Non-pigmented ciliary epithelial cell (primary cell): ENCODE measurements at places on chromosomes 11 and 22.

- DNase-seq, result no peak
Observed at GRCh38 chr11:2794968-2795322, 90.6 kb downstream of the CDKN1C start.

GRCh38 chr22:44546686-44547310 lies 48.8 kb upstream of the RTL6 start:
- DNase-seq, result no peak

DNA sequence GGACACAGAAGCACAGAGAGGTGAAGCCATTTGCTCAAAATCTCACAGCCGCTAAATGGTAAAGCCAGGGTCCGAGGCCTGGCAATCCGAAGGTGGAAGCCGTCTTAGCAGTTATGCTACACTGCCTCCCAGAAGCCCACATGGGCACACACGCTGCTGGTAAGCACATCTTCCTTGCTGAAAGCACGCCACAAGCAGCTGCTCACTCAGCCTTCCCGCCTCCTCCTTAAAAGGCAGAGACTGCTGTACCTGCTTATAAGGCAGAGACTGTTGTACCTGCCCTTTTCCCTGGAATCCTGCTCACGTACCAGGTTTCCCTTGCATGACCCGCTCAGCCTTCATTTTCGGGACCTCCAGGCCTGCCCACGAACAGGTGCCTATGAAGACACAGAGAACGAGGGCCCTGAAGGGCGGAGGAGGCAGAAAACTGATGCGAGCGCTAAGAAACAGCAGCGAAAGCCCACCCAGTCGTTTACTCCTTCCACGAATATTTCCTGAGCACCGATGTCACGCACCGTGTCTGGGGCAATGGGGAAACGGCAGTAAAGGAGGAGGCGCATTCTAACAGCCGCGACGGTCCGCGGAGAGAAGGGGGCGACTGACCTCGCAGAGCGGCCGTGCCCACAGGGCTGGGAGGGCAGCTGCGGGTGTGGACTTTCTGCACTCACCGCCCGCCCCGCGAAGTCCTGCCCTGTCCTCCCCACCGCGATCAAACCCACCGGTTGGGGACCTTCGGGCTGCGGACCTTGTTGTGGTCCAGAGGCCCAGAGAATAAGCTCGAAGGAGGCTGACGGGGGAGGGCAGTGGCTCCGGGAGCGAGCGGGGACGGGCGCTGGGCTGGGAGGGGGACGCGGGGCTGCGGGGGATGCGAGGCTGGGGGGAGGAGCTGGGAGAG lies 13.0 kb downstream of the SPATA19 start:
- DNase-seq, result no peak

DNA sequence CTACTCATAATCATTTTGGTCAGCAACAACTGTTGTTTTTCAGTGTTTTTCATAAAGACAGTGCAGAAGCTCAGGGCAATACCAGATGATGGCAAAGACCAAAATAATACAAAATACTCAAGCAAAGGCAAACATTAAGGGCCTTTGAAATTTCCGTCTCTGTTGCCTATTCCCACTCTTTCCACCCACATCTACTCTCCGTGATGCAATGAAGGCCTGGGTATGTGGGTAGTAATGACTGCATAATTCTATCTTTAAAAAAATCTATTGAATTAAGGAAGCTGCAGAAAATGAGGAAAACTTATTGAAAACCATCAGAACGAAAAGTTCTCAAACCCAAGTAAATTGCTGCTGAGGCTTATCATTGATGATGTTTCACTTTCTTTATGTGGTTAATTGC lies 203.3 kb downstream of the MAML2 start:
- no peak for DNase-seq

DNA sequence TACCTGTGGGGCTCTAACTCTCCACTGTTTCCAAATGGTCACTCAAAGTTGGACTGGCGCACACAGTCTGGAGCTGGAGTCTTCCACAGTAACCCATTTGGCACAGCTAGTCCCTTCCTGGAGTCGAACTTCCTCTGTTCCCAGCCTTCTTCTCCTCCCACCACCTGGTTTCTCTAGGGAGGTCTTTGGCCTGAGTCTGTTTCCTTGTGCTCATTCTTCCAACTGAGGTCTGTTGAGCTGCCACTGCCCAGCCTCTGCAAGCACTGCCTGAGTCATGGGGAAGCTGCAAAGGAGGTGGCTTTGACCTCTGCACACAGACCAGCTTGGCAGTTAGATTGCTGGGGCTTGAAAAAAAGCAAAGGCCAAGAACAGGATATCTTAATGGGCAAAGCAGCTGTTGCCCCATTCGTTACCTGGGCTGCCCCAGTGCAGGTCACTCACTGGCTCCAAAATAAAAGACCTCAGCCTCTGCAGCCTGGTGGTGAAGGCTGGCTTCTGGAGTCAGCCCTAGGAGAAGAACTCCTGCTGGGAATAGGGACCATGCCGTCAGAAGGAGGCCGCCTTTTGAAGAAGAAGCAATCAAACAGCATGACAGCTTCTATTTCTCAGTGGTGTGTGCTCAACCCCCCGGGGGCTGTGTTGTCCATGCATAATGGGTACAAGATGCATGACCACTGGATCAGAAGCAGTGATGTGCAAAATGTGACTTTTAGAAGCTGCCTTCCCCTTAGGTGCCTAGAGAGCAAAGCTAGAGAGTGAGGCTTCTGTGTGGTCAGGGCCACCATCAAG lies 3.0 kb downstream of the ADAMTS15 start:
- DNase-seq, result no peak

- DNase-seq, result no peak
Observed at GRCh38 chr22:46829941-46830715, 67.7 kb downstream of the TBC1D22A start.

- DNase-seq, result no peak
Observed at GRCh38 chr11:102576350-102576749, 45.8 kb upstream of the MMP7 start.

DNA sequence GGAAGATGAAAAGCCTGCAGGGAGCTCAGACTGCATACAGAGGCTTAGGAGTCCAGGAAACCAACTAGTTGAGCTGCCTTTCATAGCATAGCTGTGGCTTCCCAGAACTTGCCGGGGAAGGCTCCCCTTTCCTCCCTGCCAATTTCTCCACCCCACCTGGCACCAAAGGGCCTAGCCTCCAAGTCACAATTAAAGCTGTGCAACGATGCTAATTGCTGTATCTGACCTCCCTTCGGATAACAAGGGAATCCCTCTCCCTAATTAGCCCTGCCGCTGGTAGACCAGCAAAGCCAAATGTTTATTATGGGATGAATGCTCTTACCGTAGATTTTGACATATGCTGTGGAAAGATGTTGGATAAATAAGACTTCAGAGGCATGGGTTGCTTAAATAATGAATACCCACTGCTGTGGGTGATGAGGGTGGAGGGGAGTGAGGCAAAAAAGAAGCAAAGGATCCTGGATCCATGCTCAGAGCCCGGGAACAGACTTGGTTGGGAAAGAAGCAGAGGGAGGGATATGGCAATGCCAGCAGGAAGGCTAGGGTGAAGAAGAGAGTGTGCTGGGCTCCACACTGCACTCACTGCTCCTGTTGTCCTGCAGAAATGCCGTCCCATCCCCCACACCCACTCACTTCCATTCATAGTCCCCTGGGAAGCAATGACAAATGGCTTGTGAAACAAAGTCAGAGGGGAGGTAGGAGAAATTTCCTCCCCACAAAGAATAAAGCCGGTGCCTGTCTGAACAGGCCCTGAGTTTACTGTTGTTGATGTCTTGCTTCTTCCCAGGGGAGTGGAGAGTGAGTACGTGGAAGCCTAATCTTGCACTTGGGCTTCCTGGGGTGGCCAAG lies 608.1 kb upstream of the CADM1 start:
- DNase-seq, result no peak

- no peak for DNase-seq
Observed at GRCh38 chr11:84396521-84396920, 1110.4 kb upstream of the CCDC90B start.

DNA sequence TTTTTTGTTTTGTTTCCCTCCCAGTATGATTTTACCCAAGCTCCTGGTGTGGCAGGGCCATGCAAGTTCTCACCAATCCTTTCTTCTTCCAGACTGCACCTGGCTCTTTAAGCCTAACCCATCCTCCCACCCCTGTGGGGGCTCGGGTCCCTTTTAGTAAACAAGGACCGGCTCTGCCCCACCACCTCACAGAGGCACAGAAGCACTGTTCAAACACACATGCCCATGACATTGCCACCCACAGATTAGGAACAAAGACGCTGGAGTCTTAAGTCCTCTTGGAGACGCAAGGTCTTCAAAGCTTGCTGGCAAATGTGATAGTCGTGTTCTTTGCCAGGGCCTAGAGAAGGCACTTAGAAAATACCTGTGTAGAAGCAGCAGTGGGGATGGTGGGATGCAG lies 18.9 kb downstream of the UQCR10 start:
- DNase-seq, result no peak

DNA sequence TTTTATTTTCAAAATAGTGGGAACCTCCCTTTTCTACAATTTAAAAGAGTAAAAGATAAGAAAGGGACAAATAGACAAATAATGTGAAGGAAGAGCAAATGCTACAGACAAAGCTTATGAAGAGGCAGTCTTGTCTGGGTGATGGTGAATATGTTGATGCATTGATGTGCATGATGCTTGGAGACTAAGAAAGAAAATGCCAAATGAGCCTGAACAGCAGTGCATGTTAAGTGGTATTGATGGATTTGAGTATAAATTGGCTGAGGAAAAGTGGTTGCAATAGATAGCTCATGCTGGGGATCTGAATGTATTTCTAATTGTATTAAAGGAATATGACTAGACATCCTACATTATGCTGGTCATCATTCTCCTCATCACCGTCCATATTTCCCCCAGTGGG lies 268.6 kb upstream of the ANO5 start:
- DNase-seq, result no peak

GRCh38 chr11:2898366-2899079 lies 12.9 kb upstream of the CDKN1C start:
- DNase-seq, result peak; percentile 69

GRCh38 chr11:111870886-111871692 lies at the start of gene ALG9:
Gene ALG9, minus strand, starts transcription at chr11:111871581. Its CDS starts 99 bp downstream, at chr11:111871482.
- no peak for DNase-seq

DNA sequence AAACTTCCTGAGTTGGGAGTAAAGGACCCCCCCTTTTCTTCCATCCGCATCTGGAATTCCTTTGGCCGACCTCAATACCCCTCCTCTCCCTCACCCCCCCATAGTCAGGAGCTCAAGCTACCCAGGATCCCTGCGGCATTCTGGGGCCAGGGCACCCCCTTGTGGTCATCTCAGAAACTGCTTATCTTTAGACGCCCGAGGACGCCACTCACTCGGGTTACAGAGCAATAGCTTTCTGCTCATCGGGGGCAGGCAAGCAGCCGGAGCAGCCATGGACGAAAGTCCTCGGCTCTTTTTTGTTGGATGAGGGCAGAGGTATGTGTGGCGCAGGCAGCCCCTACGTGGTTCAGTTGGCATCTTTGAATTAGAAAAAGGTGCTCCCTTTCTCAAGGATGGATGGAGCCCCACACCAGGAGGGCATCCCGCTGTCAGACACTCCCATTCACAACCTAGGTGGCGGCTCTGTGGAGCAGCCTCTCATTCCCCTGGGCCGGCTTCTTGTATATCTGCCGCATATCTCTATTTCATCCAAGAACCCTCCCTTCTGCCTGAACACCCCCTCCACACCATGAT lies 2.3 kb downstream of the C1QTNF5 start:
- DNase-seq, result no peak

DNA sequence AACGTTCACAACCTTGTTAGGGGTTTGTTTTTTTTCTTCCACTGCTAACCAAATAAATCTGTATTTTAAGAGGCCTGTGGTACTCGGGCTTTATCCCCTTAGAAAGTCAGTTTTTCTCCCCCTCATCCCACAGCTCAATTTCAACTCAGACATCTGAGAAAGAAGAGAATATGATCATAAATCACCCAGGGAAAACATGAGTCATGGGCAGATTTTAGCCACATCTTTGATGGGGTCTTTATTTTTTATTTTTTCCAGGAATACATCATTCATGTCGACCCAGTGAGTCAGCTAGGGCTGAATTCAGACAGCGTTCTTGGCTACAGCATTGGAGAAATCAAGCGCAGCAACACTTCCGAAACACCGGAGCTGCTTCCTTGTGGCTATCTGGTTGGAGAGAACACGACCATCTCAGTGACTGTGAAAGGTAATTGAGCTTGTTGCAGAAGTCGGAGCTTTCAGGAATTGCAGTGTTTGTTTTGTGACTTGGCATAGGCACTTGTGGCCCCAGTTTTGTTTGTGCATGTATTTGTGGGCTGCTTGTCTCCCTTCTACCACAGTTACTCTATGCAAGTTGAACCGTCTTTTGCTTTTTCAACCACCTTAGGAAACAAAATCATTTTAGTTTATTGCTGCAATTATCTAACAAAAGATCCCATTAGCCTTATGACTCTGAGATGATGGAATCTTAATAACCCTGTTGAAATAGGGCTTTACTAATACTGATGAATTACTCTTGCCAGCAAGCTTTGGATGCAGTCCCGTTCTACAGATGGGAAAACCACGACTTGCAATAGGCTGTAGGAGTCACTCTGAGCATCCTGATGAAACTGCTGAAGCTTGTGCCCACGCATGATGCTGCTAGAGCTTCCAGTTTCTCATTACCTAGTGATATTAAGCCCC lies 62.7 kb downstream of the DBX1 start:
- DNase-seq, result peak; percentile 83
